ENCODE measurements at places on chromosomes 6 and 20.
A peak's percentile ranks its signal among the peaks of the same experiment; 100 is the strongest.

- H3K36me3 ChIP-seq, result no peaks in the 10 kb centered on the region
- H3K4me3 ChIP-seq, result no peak overlapping the region
- no peak for DNase-seq
- no peaks in the 10 kb centered on the region for H3K27me3 ChIP-seq
Observed at GRCh38 chr6:90127595-90127994, 169.0 kb downstream of the BACH2 start.

DNA sequence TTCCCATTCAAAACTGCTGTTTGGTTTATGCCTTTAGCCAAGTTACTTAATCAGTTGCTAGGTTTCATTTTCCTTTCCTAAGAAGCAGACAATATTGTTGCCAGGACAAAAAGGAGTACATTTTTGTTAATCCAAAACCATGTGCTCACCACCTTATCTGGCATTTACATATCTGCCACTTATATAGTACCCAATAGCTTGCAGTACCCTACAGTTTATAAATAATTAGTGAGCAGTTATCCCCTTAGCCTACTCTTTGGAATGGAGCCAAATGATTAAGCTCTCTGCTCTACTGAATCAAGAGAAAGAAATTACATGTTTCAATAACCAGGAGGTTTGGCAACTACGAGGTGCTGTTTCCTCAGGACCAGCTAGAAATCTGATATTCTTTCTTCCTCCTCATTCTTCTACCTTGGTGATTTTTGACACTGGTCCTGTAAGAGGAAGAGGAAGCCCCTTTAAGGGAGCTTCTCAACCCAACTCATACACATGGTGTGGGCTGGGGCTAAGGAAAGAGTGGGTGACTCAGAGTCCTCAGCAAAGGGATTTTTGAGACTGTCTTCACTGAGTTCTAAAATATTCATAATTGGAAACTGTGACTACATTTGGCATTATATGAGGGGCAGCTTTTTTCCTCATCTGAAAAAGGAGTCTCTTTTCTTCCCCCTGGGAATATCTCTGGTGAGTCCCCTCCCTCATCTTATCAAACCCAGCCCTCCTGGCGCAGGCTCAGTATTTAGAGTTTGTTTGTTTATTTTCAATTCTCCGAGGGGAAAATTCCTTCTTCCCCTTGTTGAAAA is 1.5 kb downstream of the ZNFX1 start:
- no peaks in the 10 kb centered on the region for H3K4me1 ChIP-seq
- peak overlapping the region; percentile 92 for H3K27ac ChIP-seq
- H3K36me3 ChIP-seq, result peaks cover 63% of the 10 kb centered on the region
- peak; percentile 32 for DNase-seq

GRCh38 chr6:100506651-100507050 is 41.9 kb upstream of the SIM1 start:
- H3K36me3 ChIP-seq, result peaks cover 15% of the 10 kb centered on the region
- no peaks in the 10 kb centered on the region for H3K27me3 ChIP-seq
- peaks cover 11% of the 10 kb centered on the region for H3K4me1 ChIP-seq
- H3K4me3 ChIP-seq, result no peak overlapping the region
- DNase-seq, result no peak
- H3K27ac ChIP-seq, result no peak overlapping the region

GRCh38 chr6:52020945-52021570 is 66.4 kb downstream of the PKHD1 start:
- H3K27me3 ChIP-seq, result no peaks in the 10 kb centered on the region
- no peaks in the 10 kb centered on the region for H3K36me3 ChIP-seq
- no peak overlapping the region for H3K27ac ChIP-seq
- no peak overlapping the region for H3K4me3 ChIP-seq
- no peak for DNase-seq

DNA sequence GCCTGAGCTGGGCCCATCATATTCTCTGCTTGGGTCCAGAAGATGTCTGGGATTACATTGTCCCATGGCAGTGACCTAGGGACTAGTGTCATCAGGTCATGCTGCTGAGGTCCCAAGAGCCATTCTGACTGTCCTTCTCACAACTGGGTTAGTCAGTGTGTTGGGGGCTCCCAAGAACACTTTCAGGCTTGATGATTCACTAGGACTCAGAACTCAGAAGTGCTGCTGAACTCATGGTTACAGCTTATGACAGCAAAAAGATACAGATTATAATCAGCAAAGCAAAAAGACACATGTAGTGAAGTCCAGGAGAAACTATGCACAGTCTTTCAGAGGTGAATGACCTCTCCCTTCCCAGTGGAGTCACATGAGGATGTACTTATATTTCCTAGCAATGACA is 107.8 kb downstream of the SYNE1 start:
- H3K4me3 ChIP-seq, result no peak overlapping the region
- no peak overlapping the region for H3K27ac ChIP-seq
